Stimulated activated CD4-positive, alpha-beta T cell treated with anti-CD3 and anti-CD28 coated beads, Interleukin-12 subunit alpha, Interleukin-12 subunit beta, amount 100 ng/mL, for 4 hours (primary cell): ENCODE measurements at places on chromosomes 4 and X.

DNA sequence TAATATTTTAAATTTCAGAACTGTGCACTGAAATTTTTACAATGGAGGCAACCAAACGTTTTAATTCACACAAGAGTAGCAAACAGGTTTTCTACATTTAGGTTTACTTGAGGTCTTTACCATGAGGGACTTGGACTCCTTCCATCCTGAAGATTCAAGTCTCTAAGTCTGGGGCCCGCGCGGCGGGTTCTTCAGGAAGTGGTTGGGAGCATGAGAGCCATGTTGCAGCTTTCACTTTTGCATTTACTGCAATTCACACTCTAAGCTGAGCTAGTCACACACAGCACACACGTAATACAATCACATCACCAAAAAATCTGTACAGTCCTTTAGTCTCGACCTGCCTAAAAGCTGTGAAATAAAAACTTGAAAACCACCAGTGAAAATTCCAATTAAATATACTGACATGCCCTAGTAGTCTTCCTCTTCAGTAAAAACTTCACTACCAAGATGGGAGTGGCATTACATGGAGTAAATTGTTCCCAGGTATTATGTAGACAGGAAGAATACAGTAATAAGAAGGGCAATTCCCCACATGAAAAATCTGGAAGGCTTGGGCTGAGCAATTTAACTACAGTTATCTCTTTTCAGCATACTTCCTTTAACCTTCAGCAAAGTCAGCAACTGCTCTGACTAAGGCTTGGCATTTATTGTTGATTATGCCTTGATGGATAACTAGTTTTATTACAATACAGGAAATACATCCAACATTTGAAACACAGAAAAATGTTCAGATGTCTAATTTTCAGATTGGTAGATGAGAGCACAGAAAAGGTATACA is 571.1 kb upstream of the DIPK2B start:
- peak; percentile 34 for DNase-seq

GRCh38 chrX:11129534-11130105 is 18.5 kb downstream of the HCCS start:
- no peak for DNase-seq

DNA sequence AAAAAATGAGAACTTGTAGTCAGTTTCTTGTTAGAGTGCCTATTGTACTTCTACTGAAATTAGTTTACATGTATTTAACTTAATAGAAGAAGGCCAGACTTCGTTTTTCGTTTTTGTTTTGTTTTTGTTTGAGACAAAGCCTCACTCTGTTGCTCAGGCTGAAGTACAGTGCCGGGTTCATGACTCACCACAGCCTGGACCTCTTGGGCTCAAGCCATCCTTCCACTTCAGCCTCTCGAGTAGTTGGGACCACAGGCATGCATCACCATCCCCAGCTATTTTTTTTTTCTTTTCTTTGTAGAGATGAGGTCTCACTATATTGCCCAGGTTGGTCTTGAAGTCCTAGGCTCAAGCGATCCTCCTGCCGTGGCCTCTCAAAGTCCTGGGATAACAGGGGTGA is 793.9 kb downstream of the ADGRL3 start:
- DNase-seq: no peak

- no peak for DNase-seq
Observed at GRCh38 chrX:73400136-73400748, 46.6 kb upstream of the CDX4 start.

DNA sequence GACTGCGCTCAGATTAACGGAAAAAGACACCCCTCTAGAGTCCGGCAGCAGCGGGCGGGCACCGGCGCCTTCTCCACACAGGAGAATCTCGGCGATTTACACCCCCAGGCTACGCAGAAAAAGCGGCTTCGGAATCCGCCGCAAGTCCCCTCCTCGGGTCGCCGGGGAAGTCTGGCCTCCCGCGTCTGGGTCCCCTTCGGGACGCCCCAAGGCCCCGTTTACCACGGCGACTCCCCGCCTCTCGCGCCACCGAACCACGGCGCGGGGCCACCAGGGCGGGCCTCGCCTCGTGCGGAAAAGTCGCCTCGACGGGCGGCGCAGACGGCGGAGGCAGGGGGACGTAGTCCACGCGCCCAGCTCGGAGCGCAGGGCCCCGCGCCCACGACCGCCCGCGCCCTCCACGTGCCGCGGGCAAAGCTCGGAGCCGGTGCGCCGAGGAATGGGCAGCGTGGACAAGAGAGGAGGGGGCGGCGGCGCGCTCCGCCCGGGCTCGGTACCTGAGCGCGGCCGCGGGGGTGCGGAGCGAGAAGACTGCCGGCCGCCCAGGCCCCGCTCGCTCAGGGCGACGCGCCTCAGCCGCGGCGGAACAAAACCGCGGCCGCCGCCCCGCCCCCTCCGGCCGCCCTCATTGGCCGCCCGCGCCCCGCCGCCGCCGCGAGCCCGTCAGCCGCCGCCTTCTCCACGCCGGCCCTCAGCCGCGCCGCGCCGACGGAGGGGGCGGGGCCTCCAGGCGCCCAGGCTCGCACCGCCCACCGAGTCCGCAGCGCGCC is at the start of gene FAM53A:
FAM53A (minus strand) TSS at position 578 of the 770 bp plus-strand sequence. CDS start 15,572 bp downstream, outside the sequence.
- DNase-seq: peak; percentile 31

- DNase-seq: no peak
Observed at GRCh38 chrX:40278340-40279090, 180.8 kb upstream of the BCOR start.

DNA sequence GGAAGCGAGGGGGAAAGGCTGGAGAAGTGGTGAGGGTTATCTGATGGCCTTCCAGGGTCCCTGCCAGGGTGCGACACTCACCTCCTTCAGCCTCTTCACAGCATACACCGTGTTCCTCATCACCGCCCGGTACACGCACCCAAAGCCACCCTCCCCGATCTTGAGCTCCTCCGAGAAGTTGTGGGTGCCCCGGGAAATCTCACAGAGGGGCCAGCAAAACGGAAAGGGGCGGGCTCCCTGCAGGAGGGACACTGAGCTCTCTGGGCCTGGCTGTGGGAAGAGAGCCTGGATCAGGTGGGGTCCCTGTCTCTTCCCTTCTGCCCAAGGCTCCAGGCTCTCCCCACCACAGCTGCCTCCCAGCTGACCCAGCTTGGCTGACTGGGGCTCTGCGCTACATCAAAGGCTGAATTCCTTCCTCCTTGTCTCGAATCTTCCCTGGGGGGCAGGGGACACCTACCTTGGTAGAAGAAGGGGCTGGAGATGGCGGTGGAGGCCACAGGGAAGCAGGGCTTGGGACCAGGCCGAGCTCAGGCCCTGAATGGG is 1.1 kb downstream of the IRAK1 start:
- DNase-seq: no peak

DNA sequence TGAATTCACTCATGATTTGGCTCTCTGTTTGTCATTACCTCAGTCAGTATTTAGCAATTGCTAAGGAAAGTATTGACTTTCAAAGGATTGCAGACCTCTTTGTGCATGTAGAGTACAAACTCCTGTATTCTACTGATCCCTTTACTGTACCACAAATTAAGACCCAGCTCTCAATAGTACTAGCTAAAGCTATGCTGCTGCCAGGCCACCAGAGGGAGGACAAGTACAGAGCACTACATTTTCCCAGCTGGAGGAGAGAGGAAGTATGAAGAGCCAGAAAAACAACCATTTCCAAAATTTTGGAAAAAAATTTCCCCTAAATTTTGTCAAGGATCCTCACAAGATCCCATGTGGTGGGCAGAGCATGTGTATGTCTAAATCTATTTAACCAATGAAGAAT is 175.0 kb upstream of the MTMR8 start:
- no peak for DNase-seq

GRCh38 chr4:14410516-14410915 is 591.8 kb upstream of the CPEB2 start:
- DNase-seq: no peak

GRCh38 chr4:26183017-26183416 is 137.8 kb upstream of the RBPJ start:
- DNase-seq: no peak

DNA sequence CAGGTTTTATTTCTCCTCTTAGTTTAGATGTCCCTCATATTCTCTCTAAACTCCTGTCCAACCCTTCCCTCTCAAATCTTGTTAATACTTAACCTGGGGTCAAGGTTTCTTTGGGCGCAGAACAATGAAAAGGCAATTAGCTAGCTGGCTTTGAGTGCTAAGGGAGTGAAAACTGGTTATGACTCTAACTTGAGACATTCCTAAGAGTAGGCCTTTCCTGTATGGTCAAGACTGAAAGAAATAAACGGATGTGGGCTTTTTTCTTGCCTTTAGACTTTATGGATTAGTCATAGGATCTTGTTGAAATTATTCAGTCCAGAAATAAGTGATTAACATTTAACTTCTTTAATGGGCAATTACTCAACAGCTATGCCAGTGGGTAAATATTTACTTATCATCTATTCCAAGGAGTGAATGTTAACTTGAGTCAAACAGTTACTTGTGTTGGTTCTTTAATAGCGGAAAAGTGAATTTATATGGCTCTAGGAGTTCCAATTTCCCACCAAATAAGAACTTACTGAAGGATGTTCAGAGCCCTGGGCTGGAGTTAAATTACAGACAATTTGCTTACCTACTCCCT is 141.7 kb upstream of the SCML1 start:
- DNase-seq: no peak

DNA sequence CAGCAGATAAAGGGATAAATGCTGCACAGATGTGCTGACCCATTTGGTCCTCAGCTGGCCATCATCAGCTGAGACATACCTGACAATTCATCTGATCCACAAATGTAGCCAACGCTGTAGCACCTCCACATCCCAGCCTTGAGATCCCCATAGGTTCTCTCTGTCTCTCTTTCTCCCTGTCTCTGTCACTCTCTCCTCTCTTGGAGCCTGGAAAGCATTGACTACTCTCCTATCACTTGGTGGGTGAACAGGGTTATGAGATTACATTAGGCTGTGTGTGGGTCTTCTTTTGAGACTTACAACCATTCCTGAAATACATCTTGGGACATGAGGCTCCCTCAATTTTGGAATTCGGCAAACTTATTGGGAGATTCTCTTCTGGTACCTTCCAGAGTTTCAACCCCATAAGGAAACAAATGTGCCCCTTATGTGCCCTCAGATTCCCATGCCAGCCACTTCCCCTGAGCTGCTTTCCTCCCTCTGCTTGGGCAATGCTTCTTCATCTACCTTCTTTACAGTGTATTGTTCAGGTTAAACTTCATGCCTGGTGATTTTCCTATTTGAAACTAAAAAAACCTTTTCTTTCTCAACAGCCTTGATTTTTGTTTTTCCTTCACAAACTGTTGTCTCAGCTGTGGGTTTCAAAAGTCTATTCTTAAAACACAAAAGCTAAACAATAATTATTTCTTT is 29.1 kb upstream of the FGF2 start:
- DNase-seq: no peak

GRCh38 chrX:45619290-45619689 is 418.6 kb upstream of the DIPK2B start:
- no peak for DNase-seq

DNA sequence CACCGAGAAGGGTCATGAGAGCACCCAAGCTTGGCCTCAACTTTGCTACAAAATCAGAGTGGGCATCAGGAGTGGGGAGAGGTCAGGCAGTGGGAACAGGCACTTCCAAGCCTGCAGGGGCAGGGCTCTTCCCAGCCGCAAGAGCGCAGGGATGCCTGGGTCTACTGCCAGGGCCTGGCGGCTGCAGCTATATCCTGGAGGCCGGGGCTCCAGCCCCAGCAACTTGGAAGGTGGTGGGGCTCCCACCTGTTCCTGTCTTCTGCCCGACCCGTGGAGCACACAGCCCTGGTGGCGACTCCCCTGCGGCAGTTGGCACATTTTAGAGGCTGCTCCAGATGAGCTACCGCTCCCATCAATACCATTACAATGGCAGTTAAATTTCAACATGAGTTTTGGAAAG is 607.0 kb downstream of the TRAM1L1 start:
- DNase-seq: no peak

DNA sequence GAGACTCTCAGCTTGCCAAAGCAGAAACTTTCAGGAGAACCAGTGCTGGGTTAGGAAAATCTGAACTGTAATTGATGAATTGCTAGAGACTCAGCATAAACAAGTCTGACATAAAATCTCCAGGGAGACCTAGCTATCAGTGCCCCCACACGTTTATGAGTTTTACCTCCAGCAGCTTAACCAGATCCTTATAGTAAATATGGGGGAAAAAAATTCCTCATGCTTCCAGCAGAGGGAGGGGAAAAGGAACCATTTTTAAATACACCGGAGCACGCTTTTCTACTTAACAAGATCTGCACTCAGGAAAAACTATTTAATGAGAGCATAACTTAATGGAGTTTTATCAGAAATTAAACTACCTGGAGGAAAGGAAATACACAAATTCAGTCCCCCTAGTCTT is 1040.7 kb upstream of the INTU start:
- DNase-seq: no peak

GRCh38 chrX:26789751-26790150 is 573.8 kb downstream of the MAGEB5 start:
- DNase-seq: no peak

DNA sequence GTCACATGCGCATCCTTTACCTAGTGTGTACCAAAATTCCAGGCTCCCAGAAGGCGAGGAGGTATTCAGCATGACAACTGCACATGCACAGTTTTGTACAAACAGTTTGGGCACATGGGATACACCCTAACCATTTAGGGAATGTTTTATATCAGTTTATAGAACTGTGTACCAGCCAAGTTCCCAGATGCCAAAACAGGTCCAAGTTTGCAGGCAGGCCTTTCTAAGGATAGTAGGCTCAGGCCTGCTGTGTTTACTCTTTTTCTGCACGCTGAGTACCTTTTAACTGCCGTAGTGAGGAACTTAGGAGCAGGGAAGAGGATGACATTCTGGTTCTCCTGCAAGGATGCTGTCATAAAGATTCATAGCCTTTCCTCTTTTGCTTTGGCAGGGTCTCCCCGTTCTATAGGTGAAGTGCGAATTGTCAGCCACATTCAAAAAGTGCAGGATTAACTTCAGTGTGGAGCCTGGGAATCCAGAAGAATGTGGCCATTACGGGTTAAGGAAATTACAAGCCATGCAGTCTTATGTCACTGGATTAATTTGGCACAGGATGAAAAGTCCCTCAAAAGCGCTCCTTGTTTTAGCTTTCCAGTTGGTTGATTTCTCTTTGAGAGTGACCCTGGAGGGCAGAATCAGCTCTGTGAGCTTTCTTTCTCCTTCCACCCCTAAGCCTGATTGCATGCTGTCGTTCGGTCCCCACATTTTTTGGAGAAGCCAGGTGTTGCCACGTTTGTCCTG is 259.8 kb downstream of the ARHGAP10 start:
- DNase-seq: no peak

- no peak for DNase-seq
Observed at GRCh38 chr4:126890383-126890782, 742.4 kb upstream of the INTU start.

DNA sequence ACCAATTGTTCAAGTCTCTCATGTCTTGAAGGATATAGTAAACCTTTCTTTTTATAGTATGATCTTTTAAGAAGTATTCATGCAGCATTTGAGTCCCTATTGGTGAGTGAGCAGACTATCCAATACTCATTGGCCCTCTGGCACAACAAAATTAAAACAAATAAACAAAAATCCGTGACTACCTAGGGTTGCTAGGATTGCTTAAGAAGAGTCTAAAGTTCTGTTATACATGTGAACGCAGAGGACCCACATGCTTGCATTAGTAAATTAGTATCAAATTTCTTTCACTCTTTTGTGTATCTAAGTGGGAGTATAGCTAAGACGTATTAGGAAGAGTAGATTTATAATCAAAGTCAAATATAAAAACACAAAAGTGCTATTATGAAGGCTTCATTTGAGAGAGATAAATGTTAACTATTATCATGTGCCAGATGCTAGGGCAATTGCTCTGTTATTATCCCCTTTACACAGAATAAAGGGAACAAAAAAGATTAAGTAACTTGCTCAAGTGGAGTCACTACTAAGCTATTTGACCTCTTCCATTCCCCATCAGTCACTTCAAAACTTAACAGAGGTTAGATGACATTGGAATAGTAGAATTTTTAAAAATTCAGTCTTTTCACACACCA is 29.2 kb upstream of the LARP1B start:
- no peak for DNase-seq

GRCh38 chrX:63282077-63282476 is 69.1 kb downstream of the SPIN4 start:
- DNase-seq: no peak
